Prostate gland (tissue), 2 donors: ENCODE measurements at places on chromosomes 1 and 21. TPM values are rescaled to one million over a fixed set of nuclear protein-coding genes. Genes with fewer than 3 reads are reported as not detected.

DNA sequence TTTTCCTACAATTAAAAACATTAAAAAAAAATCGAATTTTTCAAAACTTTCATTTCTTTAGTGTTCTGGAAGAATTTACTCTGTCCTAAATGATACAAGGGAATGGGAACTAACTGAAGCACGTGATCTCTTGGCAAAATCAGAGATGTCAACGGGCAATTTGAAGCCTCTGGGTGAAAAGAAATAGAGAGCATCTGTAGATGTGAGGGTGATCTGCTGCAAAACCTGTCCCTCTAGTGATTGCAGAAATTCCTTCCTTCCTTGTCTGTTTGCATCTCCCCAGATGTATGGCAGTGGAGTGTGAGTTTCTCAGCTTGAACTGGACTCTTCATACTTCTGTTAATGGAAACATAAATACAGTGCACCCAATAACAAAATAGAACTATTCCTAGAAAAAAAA lies 100.5 kb upstream of the S1PR1 start:
- no peaks in the 10 kb centered on the region for H3K4me1 ChIP-seq
- no peak for DNase-seq
- H3K27ac ChIP-seq, result no peak overlapping the region
- no peak overlapping the region for H3K4me3 ChIP-seq
- no peaks in the 10 kb centered on the region for H3K27me3 ChIP-seq

The GREM2 gene
- 1.6 TPM for total RNA-seq

DNA sequence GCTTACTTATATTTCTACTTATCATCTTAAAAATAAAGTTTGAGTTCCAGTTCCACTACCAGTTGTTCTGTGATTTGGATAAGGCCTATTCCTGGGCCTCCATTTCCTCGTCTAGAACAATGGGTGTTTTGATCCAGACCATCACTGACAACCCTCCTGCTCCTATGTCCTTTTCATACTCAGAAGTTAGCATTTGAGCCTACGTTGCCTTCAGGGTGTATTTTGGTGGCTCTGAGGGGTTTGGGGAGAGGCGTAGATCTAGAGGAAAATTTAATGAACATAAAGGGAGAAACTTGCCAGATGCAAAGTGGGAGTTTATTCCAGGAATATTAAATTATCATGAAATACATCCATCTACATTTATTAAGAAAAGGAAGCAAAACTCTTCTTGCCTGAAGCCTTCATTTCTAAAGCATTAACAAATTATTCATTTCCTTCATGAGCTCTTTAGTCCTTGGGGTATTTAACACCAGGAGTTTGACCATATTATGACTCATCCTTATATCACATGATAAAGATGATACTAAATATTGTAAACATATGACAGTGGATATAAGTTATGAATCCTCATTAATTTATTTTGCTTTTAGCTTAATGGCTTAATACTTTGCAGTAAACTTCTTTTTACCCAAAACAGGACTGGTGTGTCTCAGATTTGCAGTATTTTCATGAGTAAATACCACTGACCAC lies 47.2 kb upstream of the SYT14 start:
- no peak overlapping the region for H3K4me3 ChIP-seq
- H3K36me3 ChIP-seq, result no peaks in the 10 kb centered on the region
- no peaks in the 10 kb centered on the region for H3K27me3 ChIP-seq
- no peaks in the 10 kb centered on the region for H3K4me1 ChIP-seq

DNA sequence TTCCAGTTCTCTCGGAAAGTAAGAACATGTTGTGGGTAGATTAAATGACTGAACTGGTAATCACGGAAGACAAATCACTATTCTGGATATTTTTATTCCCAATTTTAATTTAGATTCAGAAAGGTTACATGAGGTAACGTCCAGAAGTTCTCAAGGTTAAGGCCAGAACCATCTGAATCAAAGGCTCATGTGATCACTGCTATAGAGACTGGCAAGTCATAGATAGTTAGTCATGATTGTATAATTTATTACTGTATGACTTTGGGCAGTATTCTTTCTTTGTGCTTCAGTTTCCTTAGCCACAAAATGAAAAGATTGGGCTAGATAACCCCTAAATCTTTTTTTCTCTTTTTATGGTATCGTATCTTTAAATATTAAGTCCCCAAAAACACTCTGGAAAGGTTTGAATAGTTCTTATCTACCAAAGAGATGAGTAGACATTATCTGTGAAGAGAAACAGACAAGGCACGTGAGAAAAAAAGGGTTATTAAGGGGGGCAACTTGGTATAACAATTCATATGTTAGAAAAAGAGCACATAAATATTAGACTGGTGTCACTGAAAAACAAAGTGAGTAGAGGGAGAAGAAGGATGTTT lies 241.0 kb downstream of the PTPRC start:
- no peaks in the 10 kb centered on the region for H3K27me3 ChIP-seq
- H3K36me3 ChIP-seq, result no peaks in the 10 kb centered on the region
- no peak overlapping the region for H3K27ac ChIP-seq
- H3K4me1 ChIP-seq, result no peaks in the 10 kb centered on the region
- no peak overlapping the region for H3K4me3 ChIP-seq

DNA sequence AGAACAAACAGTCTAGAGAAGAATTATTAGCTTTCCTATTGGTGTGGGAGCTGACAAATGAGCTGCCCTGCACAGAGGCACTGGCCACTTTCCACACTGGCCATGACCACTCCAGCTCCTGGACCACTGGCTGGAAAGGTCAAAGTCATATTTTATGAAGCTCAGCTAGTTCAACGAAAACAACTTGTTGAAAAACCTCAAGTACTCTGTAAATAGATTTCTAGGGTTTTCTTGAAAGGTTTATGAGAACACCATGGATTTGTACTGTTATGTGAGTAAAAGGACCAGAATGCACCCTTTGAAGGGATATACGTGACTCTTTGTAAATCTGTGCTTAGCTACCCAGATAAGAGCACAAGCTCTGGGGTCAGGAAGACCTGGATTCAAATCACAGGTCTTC lies 54.5 kb upstream of the FGGY start:
- no peak overlapping the region for H3K4me3 ChIP-seq
- no peak overlapping the region for H3K27ac ChIP-seq
- no peak for DNase-seq

- H3K4me1 ChIP-seq, result peaks cover 14% of the 10 kb centered on the region
- H3K27ac ChIP-seq, result peak overlapping the region; percentile 83
- no peaks in the 10 kb centered on the region for H3K36me3 ChIP-seq
These were observed 1.0 kb downstream of the PDXK start for GRCh38 chr21:43719748-43720538.

The KIF14 gene
- total RNA-seq, result 0.23 TPM

DNA sequence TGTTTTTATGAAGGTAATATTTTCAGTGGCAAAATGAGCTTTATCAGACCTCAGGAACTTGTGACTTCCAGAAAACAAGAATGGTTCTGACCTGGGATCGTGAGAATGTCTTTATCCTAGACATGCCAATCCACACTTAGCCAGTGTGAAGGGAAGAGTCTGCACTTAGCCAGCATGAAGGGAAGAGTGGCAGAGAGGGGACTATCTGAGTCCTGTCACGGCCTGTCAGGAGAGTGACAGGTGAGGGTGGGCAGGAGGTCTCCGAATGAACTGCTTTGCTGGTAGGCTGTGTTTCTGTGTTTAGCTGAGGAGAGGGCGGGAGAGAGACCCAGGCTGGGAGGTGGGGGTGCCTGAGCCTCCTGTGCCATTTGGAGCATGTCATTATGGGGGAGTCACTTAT lies 173.1 kb downstream of the KIF26B start:
- DNase-seq, result no peak
- no peak overlapping the region for H3K4me3 ChIP-seq
- no peak overlapping the region for H3K27ac ChIP-seq
- H3K27me3 ChIP-seq, result no peaks in the 10 kb centered on the region
- no peaks in the 10 kb centered on the region for H3K4me1 ChIP-seq

The PRR9 gene
- total RNA-seq, result not detected

DNA sequence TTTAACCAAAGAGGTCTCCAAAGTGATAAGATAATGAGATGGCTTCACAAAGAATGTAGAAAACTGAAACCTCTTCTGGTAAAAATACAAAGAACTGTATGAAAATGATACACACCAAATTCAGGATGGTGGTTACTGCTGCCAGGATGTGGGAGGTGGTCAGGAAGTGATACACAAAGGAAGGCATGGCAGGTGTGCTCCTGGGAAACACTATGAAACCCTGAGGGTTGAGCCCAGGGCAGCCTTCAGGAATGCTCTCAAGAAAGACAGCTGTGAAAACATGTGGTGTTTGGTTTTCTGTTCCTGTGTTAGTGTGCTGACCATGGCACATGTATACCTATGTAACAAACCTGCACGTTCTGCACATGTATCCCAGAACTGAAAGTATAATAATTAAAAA lies 109.3 kb downstream of the NTNG1 start:
- no peaks in the 10 kb centered on the region for H3K4me1 ChIP-seq
- no peaks in the 10 kb centered on the region for H3K36me3 ChIP-seq
- DNase-seq, result no peak
- no peaks in the 10 kb centered on the region for H3K27me3 ChIP-seq
- H3K27ac ChIP-seq, result no peak overlapping the region

The GNAT2 gene
- total RNA-seq, result not detected

The SHISAL2A gene
- total RNA-seq, result 1.0 TPM

The OPRD1 gene
- total RNA-seq, result 0.09 TPM

DNA sequence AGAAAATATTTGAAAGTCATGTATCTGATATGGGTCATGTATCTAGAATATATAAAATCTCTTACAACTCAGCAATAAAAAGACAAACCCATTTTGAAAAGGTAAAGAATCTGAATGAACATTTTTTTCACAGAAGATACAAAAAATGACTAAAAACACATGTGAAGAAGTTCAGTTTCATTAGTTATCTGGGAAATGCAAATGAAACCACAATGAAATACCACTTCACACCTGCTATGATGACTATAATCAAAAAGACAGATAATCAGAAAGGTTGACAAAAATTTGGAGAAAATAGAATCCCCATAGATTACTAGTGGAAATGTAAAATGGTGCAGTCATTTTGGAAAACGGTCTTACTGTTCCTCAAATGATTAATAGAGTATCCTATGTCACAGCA lies 631.0 kb downstream of the MRPL39 start:
- no peaks in the 10 kb centered on the region for H3K36me3 ChIP-seq
- no peak overlapping the region for H3K27ac ChIP-seq
- H3K4me3 ChIP-seq, result no peak overlapping the region
- no peak for DNase-seq
- no peaks in the 10 kb centered on the region for H3K27me3 ChIP-seq

DNA sequence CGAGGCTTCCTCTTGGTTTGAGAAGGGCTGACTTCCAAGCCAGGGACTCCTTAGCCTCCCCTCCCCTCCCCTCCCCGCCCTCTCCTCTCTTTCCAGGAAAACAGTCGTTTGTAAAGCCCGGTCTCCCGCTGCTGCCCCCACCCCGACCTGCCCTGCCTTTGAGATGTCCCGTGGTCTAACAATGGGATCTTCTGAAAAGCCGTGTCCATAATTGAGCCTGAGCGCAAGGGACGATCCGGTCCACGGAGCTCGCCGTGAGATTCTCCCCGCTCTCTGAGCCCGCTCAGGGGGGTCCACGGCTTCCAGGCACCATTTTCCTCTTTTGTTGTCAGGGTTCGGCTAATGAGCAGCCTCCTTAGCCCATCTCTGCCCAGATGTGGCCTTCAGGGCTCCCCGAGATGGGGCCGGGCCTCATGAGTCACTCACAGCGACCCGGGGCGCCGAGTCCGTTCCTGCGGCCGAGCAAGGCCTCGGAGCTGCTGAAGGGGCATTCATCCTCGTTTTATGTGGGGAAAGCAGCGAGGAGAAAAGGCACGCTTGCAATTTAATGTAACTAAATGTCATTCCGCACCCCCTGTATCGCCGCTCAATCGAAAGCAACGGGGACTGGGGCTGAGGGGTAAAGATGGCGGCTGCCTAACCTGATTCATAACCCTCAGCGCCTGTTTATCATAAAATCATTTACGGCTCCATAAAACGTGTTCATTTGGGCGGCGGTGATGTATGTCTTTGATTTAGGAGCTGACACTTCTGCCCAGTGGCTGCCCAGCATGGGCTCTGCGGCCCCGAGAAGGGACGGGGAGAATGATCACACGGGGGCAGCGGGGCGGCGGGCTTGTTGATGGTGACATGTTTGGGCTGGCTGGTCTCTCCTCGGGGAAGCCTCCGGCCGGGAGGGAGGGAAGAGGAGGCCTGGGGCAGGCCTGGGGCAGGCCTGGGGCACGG lies 232.6 kb upstream of the C1orf174 start:
- peaks cover 7% of the 10 kb centered on the region for H3K27me3 ChIP-seq
- DNase-seq, result no peak
- H3K36me3 ChIP-seq, result no peaks in the 10 kb centered on the region
- no peak overlapping the region for H3K27ac ChIP-seq
- H3K4me1 ChIP-seq, result no peaks in the 10 kb centered on the region

GRCh38 chr1:104780470-104781078 lies 1030.9 kb downstream of the AMY1C start:
- H3K4me1 ChIP-seq, result no peaks in the 10 kb centered on the region
- H3K4me3 ChIP-seq, result no peak overlapping the region
- H3K36me3 ChIP-seq, result no peaks in the 10 kb centered on the region
- H3K27me3 ChIP-seq, result no peaks in the 10 kb centered on the region
- DNase-seq, result no peak

DNA sequence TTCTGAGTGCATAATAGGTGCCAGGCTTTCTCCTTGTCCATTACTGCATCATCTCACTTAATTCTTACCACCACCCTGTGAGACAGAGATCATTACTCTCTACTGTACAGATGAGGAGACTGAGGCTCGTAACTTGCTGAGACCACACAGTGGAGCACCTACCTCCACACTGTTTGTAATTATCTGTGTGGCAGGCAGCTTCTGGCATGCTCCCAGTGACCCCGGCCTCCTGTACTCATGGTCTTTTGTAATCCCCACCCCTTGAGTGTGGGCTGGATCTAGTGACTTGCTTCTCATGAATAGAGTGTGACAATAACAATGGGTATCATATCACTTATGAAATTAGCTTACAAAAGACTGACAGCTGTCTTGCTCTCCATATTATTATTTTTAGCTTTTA lies 407.3 kb downstream of the MATN1 start:
- no peak overlapping the region for H3K4me3 ChIP-seq
- H3K36me3 ChIP-seq, result no peaks in the 10 kb centered on the region
- no peaks in the 10 kb centered on the region for H3K4me1 ChIP-seq
- peaks cover 2% of the 10 kb centered on the region for H3K27me3 ChIP-seq

The SLC22A15 gene
- total RNA-seq, result 6.7 TPM

DNA sequence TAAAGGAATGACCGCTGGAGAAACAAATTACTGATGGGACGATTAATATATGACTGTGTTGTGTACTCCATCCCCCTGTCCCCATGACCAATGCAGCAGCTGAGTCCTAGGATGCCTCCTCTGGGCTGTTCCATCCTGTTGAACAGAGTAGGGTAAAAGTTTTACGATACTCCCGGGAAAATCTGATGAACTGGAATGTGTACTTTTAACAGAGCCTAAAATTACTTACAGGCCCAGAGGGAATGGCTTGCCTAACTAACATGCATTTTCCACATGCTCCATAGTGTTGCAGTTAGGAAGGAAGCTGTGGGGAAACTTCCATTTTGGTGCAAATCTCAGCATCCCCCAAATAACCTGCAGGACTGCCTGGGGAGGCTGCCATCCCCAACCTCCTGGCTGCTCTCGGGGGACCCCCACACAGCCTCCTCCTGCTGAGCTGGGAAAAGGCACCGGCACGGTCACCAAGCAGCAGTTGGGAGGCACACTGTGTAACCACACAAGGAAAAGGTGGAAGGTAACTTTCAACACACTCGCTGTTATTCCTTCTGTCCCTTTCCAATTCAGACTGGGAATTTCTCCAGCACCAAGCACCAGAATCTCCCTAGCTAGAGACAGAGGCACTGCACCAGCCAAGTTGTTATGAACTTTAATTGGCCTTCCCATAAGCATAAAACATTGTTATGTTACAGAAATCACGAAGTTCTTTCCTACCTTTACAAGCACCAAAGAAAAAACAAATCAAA lies 97.2 kb downstream of the BCAR3 start:
- no peaks in the 10 kb centered on the region for H3K27me3 ChIP-seq
- peak; percentile 63 for DNase-seq
- peaks cover 6% of the 10 kb centered on the region for H3K4me1 ChIP-seq
- H3K36me3 ChIP-seq, result no peaks in the 10 kb centered on the region

The ZNF644 gene
- 36.3 TPM for total RNA-seq

The FLG2 gene
- total RNA-seq, result 0.36 TPM
